Chondrocyte (in vitro differentiated cells): ENCODE measurements at places on chromosomes 6 and 20.

DNA sequence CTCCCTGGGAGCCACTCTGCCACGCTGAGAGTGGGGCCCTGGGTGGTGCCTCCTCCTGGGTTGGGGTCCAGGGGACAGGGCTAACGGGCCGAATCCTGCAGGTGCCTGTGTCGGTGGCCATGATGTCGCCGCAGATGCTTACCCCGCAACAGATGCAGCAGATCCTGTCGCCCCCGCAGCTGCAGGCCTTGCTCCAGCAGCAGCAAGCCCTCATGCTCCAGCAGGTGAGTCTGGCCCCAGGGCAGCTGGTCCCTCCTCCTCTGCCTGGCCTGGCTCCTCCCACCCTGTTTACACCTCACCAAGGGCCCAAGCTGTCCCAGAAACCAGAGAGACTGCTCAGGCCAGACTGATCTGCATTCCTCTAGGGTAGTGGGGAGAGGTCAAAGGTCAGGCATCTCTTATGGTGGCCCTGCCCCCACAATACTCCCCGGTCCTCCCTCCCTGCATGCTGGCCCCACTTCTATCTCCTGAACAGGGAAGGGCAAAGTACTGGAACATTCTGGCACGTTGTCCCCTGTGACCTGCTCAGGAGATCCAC, 38.6 kb downstream of the FOXP4 start:
- no peak for DNase-seq

DNA sequence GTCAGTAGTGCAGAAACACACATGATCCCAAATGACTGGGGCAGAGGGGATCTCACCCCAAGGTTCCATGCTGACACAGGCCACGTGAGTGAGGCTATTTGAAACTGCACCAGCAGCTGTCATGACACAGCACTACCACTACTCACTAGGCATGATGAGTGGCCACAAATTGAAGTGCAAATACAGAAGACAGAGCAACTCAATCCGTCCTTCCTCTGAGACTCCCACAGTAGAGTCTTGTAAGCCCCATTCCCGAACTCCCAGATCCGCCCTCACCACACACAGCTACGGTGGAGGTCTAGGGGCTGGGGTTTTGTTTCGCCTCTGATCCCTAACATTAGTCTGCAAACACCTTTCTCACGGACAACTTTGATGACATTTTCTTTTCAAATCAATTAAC, 113.3 kb upstream of the NUP153 start:
- no peak for DNase-seq

- DNase-seq = no peak
Observed at GRCh38 chr6:20028143-20028542, 184.1 kb downstream of the MBOAT1 start.

DNA sequence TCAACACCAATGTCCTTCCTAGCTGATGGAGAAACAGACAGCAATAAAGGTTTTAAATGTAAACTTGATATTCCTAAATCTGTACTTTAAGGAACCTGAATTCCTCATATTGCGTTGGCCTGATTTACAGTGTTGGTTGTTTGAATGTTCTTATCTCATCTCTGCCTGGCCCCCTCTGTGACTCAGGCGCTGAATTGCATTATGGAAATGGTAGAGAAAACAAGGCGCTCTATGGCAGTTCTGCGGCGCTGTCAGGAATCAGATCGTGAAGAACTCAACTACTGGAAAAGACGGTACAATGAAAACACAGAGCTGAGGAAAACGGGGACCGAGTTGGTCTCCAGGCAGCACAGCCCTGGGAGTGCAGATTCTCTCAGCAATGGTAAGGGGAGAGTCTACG, 32.6 kb upstream of the C20orf144 start:
- no peak for DNase-seq

GRCh38 chr20:44073011-44073674, 113.8 kb downstream of the JPH2 start:
- DNase-seq = no peak

DNA sequence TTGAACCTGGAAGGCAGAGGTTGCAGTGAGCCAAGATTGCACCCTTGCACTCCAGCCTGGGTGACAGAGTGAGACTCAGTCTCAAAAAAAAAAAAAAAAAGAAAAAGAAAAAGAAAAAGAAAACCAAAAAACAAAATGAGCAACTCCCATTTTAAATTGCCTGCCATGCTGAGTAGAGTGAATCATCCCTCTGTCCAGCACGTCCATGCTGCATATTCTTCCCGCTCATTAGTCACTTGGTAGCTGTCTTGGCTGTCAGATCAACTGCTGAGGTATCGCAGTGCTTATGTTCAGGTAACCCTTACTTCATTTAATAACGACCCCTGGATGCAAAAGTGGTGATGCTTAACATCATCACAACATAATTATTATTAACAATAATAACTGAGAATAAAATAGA, 72.6 kb upstream of the RNF24 start:
- no peak for DNase-seq

- no peak for DNase-seq
Observed at GRCh38 chr6:30754631-30755030, 10.3 kb upstream of the IER3 start.

DNA sequence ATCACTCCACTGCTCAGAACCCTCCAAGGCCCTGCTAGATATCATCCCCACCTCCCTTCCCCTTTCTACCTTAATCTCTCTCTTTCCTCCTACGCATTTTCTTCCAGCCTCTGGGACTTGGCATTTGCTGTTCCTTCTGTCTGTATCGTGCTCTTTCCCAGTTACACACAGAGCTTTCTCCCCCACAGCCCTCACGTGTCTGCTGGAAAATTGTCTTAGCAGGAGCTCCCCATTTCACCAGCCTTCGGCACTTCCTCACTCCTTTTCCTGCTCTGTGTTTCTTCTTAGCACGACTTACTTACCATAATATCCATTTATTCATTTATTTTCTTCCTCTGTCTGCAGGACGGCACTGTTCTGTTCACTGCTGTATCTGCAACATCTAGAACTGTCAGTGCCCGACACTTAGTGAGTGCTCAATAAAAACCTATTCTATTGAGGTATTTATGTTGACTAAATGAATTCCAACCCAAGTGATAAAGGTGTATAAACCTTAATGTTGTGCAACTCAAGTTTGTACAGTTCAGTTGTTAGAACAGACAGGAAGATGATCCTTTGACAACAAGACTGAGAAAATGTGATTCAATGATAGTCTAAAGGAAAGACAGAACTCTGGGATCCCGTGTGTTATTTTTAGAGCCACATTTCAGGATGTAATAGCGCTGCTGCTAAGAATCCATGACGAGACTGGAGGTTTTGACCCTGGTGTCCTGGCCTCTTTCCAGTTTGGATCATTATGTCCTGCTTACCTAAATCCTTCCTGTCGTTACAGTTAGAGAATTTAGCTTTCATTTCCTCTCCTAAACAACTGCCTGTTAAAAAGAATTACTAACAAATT, 170.1 kb upstream of the LAMP5 start:
- DNase-seq = no peak

GRCh38 chr6:85462673-85463072, 12.8 kb downstream of the NT5E start:
- DNase-seq = no peak

GRCh38 chr20:57160985-57161384, 105.5 kb downstream of the BMP7 start:
- DNase-seq = no peak

GRCh38 chr6:125759184-125759902, 9.9 kb downstream of the HEY2 start:
- DNase-seq = peak; percentile 92
